Heart right ventricle (tissue), 16 donors: ENCODE measurements at places on chromosomes 6 and 20.

DNA sequence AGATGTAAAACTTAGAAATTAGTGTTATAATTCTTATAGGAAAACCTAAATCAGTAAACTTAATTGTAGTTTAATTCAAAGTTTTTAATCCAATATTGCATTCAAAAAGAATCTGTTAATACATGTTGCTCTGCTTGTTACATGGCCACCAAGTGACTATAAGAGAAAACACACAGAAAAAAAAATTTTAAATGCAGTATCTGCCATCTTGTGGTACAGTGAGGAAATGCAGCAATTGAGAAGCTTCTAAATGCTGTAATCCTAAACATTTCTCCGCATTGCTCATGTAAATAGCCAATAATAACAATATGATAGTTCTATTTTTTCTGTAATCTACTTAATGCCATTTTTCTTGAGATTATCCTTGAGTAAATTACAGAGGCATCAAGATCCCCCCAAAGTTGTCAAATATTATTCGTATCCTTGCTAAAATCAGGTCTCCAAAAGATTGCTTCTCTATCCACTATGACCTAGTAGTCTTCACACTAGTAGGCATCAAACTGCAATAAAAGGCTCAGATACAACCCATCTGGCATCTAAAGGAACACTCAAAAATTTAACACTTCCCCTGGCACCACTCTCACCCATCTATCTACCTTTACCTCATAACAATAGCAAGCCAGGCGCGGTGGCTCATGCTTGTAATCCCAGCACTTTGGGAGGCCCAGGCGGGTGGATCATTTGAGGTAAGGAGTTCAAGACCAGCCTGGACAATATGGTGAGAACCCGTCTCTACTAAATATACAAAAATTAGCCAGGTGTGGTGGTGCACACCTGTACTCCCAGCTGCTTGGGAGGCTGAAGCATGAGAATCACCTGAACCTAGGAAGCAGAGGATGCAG lies 34.6 kb downstream of the HDAC2 start:
- DNase-seq: peak; percentile 32

- no peak for DNase-seq
These were observed 791 bp upstream of the STX11 start for GRCh38 chr6:144149558-144149893.

DNA sequence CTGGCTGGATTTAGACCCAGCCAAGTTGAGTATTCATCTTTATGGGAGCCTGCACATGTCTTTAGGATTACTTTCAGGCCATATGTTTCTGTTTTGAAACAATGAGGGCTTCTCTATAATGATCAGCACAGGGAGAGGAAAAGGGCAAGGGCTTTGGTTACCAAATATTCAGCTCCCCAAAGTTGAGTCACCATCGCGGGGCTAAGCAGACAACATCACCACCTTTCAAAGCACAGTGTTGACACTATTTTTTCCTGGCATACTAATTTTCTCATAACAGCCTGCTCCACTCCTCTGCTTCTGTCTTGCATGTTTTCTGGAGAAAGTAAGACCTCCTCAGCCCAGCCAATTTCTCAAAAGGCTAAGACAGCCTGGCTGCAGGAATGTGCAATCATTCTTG lies 4.9 kb downstream of the SCML4 start:
- no peak for DNase-seq

DNA sequence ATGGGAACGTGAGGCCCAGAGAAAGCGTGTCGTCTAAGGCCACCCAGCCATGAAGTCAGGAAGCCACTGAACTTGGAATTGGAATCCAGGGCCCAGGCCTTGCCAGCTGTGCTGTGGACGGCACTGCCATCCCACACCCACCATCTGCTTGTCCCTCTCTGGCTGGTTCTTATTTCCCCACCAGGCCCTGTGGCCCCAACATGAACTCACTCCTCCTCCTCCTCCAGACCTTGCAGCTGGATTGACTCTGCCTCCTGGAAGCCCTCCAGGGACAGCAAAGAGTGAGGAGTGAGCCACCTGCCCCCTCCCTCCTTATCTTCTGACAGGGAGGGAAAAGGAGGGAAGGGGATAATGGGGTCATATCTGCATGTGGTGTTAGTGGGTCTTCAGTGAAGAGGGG lies 16.0 kb upstream of the IP6K3 start:
- DNase-seq: no peak

DNA sequence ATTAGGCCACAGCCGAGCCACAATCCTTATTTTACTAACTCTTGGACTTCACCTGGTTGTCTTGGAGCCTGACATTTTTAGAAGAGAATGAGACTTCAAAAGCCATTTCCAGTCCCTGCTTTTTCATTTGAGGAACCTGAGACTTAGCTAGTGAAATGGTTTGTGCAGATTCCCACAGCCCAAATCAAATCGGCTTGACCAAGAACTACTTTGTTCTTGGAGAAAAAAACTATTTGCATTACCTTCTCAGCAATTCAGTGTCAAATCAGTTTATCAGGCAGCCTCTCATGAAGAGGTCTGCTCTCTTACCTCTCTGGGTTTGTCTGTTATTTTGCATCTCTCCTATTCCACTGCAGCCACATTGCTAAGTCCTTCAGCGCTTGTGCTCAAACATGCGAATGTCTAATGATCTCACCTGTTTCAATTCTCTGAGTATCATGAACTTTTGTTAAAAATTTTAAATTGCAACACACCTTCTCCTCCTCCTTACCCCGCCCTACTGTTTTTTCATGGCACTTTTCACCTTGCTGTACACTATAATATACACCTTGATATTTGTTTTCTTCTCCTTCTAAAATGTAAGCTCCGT lies 573 bp upstream of the IFNGR1 start:
- DNase-seq: no peak

DNA sequence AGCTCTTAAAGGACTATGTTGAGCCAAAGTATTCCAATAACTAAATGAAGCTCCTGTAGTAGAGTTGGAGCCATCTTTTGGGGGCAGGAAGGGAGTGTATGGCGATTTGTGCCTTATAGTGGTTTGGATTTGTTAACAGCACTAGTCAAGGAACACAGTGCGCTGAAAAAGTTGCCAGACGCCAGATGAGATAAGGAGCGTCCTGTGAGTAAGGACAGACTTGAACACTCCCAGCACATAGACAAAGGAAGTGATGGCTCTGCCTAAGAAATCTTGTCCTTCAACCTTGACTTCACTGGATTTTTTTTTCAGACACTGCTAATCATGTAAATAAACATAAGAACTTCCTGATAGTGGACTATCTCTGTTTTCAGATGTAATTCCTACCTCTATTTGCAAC lies 136.9 kb downstream of the TRMT11 start:
- DNase-seq: no peak

GRCh38 chr6:158488065-158488464 lies 71.8 kb upstream of the TMEM181 start:
- DNase-seq: no peak

GRCh38 chr6:167898673-167899311 lies 72.1 kb downstream of the AFDN start:
- no peak for DNase-seq

DNA sequence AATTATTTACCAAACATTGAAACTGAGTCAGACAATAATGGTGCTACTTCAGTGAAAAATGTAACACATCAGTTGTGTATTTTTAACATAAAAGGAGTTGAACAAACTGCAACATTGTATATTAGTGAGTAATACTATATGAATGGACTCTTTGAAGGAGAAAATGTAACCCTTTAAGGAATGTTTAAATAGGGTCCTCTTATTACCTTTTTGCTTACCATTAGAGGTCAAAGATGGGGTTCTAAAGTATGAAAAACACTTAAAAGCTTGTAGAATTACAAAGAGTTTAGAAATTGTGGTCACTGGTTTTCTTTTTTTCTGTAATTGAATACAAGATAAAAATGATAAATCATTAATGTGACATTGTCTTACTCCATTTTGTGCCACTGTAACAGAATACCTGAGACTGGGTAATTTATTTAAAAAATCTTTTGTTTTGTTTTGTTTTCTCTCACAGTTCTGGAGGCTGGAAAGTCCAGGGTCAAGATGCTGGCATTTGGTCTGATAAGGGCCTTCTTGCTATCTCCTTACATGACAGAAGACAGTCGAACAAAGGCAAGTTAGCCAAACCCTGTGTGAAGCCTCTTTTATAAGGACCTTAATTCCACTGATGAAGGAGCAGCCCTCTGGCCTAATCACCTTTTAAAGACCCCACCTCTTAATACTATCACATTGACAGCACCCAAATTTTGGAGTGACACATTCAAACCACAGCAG lies 43.2 kb downstream of the SESN1 start:
- no peak for DNase-seq

GRCh38 chr6:97778290-97779038 lies 495.4 kb upstream of the MMS22L start:
- DNase-seq: no peak
